ENCODE measurements at places on chromosomes 2 and 18.

DNA sequence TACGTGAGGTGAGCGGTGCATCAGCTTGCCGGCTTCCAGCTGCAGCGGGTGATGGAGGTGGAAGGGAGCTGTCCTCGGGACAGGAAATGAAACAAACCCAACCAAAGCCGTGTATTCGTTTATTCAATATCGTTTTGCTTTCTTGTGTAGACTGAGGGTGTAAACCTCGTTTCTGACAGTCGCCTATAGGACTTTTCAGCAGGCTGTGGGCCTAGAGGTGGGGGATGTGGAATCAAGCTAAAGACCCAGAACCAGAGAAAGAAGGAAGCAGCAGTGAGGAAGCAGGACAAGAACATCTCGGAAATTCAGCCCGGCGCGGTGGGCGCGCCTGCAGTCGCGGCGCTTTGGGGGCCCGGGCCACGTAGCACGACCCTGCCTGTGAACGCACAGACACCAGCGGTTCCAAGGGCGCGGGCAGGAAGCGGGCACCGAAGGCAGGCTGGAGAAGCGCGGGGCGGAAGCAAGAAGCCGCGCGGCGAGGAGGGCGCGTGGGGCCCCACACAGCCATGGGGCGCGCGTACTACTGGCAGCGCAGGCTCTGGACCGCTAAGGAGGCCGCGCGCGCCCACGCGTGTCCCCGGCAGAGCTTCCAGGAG is 755 bp upstream of the ATP9B start:
- DNase-seq, result peak; percentile 2

GRCh38 chr2:188089901-188090300 is 201.8 kb upstream of the GULP1 start:
- no peak for DNase-seq

DNA sequence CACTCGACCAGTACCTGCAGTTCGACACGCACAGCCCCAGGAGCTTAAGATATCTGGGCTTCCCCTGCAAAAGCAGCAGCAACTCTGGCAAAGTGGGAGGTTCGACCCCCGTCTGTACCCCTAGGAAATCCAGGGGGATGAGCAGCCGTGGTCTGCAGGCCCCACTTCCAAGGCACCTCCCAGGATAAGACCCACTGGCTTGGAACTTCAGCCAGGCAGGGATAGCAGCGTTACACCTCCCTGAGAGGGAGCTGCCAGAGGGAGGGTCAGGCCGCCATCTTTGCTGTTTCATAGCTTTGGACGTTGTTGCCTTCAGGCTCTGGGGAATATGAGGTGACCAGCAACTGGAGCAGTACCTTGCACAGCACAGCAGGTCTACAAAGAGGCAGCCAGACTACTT is 351.1 kb downstream of the SOX11 start:
- DNase-seq, result no peak

GRCh38 chr18:6661692-6662415 is 67.7 kb upstream of the ARHGAP28 start:
- no peak for DNase-seq

- no peak for DNase-seq
Observed at GRCh38 chr2:150944315-150944714, 317.3 kb downstream of the RBM43 start.

DNA sequence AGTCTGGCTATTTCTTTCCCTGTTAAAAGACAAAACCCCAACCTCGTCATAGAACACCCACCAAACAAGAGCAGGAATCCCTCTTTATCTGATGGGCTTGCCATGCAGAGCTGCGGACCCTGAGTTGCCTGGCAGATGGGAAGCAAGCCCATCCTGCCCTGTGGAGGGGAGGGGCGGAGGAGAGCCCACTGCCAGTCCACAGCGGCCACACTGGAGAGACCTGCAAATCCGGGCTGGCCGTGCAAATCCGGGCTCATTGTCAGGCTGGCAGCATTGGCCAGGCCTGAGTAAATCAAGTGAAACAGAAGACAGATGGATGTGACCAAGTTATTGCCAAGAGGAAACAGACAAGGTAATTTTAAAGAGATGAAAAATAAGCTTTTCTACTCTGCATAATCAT is 22.0 kb downstream of the MYL12B start:
- DNase-seq, result no peak

- DNase-seq, result no peak
Observed at GRCh38 chr2:24950102-24950501, 21.7 kb downstream of the DNAJC27 start.

DNA sequence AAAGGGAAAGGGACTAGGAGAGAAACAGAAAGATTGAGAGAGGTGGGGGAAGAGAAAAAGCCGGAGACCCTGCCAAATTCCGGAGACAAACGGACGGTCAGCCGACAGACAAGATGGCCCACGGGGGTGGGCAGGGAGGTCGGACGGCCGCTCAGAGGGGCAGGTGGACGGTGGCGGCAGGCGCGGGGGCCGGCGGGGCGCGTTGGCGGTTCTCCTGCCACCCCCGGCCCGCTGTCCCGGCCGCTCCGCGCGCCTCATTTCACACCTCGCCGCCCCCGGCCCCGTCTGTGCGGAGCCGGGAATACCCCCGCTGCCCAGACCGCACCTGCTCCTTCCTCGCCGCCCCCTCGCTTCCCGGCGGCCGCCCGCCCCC is 935 bp downstream of the SLC30A3 start:
- no peak for DNase-seq

DNA sequence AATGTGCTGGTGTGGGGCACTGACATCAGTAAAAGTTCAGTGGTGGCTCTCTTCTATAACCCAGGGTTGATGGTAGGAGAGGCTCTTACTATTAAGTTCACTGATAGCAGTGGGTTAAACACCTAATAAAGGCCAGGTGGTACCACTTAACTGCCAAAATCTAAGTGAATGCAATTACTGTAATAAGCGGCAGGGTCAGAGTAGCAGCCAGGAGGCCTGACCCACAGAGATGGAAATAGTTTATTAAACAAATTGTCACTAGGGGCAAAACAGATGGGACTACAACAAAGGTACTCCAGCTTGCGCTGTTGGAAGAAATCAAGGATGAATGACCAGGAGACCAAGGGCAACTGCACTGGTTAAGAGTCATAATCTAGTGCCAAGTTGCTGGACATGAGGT is 26.6 kb downstream of the ZSWIM2 start:
- no peak for DNase-seq

DNA sequence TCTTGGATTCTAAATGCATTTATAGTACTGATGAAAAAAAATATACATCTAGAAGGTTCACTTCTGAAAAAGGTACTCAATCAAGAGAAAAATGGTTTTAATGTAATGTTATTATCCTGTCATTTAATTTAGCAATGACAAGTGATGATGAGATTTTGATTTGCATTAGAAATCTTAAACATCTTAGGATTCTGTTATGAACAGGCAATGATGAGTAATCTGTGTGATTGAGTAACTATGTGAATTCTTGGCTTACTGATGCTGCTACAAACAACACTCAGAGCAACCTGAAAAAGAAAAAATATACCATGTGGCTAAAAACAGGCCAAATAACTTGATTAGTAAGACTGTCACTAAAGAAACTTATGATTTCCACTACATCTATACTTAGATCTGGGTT is 30.1 kb downstream of the RBKS start:
- DNase-seq, result no peak

GRCh38 chr2:21787941-21788340 is 664.2 kb downstream of the TDRD15 start:
- no peak for DNase-seq

- DNase-seq, result no peak
Observed at GRCh38 chr2:231413921-231414476, 18.5 kb downstream of the B3GNT7 start.

DNA sequence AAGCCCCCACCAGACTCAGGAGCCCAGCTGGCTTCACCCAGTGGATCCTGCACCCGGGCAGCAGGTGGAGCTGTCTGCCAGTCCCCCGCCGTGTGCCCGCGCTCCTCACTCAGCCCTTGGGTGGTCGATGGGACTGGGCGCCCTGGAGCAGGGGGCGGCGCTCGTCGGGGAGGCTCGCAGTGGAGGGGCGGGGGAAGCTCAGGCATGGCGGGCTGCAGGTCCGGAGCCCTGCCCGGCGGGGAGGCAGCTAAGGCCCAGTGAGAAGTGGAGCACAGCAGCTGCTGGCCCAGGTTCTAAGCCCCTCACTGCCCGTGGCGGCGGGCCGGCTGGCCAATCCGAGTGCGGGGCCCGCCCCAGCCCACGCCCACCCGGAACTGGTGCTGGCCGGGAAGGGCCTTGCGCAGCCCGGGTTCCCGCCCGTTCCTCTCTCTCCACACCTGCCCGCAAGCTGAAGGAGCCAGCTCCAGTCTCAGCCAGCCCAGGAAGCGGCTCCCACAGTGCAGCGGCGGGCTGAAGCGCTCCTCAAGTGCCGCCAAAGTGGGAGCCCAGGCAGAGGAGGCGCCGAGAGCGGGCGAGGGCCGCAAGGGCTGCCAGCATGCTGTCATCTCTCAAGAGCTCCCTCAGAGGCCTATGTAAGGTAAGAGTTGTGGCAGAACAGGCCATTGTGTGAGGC is 1307.8 kb upstream of the TMEFF2 start:
- no peak for DNase-seq

- DNase-seq, result no peak
Observed at GRCh38 chr2:201157694-201158093, 25.2 kb upstream of the CASP10 start.

Data from smooth muscle cell of the brain vasculature (primary cell).